ENCODE measurements at places on chromosomes 13 and 19.
A peak's percentile ranks its signal among the peaks of the same experiment; 100 is the strongest.

DNA sequence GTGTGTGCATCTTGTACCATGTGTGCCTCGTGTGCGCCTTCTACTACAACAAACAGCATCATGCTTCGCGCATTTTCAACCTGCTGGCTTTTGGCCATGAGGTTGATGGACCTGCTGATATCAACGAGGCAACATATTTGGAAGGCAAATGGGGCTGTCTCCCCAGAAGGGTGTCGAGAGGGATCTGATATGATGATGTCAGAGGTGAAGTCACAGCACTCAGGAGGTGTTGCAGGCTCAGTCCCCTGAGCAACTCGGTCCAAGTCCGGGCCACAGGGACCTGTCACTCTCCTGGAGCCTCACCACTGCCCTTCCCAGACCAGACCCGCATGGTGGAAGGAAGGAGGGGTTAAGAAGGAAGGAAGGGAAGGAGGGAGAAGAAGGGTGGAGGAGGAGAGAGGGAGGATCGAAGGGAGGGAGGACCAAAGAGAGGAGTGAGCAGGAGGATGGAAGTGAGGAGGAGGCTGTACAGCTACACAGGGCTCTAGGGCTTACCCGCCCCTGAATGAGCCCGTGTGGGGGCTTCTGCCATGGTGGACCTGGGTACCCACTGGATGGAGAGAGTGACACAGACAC is 6.7 kb upstream of the C13orf46 start:
- no peak for DNase-seq

GRCh38 chr13:112970552-112971287 is 1.7 kb downstream of the MCF2L start:
- no peak for DNase-seq

DNA sequence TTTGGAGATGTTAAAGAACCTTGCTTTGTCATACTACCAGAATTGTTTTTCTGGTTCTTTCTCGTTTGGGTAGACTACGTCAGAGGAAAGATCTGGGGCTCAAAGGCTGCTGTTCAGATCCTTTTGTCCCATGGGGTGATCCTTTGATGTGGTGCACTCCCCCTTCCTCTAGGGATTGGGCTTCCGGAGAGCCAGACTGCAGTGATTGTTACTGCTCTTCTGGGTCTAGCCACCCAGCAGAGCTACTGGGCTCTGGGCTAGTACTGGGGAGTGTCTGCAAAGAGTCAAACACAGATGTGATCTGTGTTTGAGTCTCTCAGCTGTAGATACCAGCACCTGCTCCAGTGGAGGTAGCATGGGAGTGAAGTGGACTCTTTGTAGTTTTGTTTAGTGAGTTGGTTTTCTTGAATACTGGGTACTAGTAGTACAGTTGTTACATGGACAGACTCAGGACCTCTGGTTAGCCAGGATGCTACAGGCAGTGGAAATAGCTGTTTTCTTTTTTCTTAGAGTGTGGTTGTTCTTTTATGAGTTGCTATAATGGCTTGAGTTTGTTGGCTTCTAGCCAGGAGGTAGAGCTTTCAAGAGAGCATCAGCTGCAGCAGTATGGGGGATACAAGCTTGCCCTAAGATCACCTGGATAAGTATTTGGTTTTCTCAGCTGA is 34.4 kb downstream of the DNAJC15 start:
- peak; percentile 58 for DNase-seq

DNA sequence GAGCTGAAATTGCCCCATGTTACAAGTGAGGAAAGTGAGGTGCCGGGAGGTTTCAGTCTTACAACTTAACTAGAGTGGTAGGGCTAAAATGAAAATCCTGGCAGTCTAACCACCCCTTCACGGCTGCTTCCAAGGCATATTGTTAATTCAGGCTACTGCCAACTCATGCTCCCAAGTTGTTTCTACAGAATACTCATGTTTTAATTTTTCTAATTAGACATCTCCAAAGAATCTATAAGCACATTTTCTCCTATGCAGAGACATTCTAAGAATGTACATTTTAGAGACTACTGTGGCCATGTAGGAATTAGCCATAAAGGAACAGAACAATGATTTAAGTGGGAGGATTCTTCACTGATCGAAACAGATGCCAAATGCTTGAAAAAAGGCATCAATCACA is 7.0 kb upstream of the TSC22D1 start:
- DNase-seq: no peak

- DNase-seq: peak; percentile 86
These were observed 10.6 kb upstream of the ZNF460 start for GRCh38 chr19:57269515-57270250.

DNA sequence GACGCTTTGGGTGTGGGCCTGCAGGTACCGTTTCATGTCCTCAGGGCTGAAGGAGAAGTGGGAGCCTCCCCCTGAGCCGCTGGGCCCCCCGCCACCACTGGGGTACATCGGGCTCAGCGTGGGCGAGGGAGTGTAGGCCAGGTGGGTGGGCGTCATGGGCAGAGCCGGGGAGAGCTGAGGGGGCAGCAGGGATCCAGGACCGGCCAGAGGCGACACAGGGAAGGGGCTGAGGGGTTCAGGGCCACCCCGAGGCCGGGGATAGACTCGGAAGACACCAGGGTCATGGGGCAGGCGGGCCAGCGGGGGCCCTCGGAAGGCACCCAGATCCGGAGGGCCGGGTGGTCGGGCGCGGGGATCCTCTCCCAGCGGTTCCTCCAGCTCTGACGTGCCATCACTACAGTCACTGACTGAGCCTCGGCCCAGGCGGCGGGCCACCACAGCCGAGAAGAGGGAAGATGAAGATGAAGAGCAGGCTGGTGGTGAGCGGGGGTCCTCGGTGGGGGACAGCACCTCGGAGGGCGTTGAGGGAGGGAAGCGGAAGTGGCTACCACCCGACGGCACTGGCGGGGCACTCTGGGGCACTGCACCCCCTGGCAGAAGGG is 5.7 kb downstream of the ERF start:
- no peak for DNase-seq

Data from kidney glomerular epithelial cell (primary cell).